ENCODE measurements at places on chromosomes 5 and 9.

DNA sequence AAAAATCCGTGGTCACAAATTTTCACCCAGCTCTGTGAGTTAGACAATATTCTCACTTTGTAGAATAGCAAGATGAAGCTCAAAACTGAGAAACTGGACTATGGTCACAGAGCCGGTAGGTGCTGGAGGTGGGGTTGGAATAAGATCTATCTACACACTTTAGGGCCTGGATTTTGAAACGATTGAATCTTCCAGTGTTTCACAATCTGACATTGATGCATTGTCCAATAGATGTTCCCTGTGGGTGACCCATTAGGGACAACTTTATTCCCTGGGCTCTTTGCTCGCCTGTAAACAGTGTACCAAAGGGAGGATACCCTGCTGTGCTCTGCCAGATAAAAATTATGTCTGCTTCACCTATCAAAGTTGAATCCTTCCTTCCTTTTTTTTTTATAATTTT lies 145.4 kb upstream of the MPDZ start:
- DNase-seq = no peak

DNA sequence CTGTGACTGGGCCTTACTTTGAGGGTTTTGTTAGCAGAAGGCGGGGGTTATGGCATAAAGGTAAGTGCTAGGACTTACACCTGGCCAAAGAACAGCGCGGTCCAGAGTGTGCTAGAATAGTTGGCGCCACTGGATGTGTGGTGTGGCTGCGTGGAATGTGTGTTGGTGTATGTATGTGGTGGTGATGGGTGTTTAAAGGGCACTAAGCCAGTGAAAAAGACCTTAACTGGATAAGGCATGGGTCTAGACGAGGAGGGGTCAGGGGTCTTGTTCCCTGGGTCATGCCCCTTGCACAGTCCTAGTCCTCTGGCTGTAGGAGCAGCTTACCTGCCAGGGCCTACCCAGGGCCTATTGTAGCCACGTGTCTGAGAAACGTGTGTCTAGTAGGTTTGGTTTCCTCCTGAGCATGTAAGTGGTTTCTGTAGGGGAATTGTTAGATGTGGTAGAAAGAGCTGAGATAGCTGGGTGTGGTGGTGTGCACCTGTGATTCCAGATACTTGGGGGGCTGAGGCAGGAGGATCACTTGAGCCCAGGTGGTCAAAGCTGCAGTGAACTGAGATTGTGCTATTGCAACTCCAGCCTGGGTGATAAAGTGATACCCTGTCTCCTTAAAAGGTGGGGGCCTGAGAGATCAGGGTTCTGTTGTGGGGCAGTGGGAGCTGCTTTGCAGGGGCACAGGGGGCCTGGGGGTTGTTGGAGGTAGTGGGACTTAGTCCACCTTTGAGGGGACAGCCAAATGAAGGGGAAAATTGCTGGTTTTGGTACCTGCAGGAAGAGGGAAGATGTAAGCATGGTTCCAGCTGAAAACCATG lies 55.2 kb downstream of the HSPA4 start:
- DNase-seq = no peak

DNA sequence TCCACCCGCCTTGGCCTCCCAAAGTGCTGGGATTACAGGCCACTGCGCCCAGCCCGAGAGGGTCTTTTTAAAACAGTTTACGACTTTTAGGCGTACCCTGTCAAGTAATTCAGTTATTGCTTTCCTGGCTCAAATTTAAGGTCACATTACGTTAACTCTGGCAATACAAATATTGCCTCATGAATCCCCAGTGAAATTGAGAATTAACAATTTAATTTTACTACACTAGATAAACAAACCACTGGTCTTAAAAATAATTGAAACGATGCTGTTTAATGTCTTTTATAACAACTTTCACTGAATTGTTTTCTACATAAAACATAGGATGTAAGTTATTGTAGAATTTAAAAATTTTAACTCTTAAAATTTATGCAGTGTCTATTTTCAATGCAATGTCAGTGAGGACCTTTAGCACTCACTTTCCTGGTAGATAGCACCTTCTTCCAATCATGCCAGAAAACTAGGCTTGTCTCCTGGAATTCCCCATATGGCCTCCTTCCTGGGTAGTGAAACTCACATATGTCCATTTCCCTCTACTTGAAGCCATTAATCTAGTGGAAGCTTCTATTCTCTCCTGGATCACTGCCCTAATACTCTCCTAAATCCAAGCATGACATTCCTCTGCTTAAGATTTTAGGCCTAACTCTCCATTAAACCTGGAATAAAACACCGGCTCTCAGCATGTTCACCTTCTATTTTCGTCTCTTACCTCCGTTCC lies 13.5 kb downstream of the BASP1 start:
- DNase-seq = no peak

- no peak for DNase-seq
Observed at GRCh38 chr9:78396087-78396486, 99.2 kb downstream of the PSAT1 start.

DNA sequence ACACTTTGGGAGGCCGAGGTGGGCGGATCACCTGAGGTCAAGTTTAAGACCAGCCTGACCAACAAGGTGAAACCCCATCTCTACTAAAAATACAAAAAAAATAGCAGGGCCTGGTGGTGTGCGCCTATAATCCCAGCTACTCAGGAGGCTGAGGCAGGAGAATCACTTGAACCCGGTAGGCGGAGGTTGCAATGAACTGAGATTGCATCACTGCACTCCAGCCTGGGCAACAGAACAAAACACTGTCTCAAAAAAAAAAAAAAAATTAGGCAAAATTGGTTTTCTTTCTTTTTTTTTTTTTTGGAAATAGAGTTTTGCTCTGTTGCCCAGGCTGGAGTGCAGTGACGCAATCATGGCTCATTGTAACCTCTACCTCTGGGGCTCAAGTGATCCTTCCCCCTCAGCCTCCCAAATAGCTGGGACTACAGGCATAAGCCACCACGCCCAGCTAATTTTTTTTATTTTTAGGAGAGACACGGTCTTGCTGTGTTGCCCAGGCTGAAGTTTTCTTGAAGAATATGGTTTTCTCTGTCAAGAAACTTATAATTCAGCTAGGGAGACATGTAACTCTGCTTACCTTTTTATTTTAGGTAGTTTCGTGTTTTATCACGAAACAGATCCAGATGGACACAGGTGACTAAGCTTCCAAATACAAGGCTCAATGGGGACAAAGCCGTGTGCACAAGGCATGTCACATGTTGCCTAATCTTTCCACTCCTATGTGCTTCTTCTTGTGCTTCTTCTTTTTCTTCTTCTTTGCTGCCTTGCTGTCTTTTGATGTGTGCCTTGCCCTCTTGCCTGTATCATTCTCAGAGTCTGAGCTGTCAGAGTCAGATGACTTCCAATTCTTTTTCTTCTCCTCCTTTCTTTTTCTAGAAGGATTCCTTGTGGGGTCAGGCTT lies 14.3 kb downstream of the TTC1 start:
- DNase-seq = no peak

DNA sequence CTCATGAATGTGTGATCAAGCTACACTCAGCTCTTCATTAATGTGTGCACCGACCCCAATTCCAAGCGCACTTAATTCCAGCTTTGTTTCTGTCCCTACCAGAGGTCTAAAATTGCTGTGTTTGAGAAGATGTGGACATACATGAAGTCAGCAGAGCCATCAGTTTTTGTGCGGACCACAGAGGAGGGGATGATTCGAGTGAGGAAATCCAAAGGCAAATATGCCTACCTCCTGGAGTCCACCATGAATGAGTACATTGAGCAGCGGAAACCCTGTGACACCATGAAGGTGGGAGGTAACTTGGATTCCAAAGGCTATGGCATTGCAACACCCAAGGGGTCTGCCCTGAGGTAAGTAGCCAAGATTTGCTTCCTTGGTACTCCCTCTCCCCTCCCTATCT lies 268.6 kb downstream of the FAM114A2 start:
- DNase-seq = no peak

All from stimulated activated CD8-positive, alpha-beta memory T cell treated with anti-CD3 and anti-CD28 coated beads, Interleukin-4, amount 100 ng/mL, for 4 hours (primary cell).